BJ (cell line): ENCODE measurements at places on chromosomes 16 and 17. TPM values are rescaled to one million over a fixed set of nuclear protein-coding genes. Genes with fewer than 3 reads are reported as not detected.

DNA sequence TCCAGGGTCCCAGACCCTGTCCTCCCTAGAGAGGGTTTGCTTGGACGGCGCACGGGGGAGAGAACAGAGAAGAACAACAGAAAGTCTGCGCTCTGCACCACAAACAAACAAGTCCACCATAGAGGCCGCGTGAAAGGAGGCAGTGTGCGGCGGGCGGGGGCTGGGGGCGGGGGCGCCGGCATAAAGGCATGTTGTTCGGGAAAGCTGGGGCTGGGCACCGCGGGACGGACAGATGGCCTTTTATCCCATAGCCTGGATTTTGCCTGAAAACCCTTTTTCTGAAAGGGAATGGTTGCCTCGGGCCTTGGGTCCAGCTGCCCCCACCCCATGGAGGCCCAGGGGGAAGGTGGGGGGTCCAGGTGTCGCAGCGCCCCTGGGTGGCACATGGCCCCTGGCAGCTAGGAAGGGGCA, 26.0 kb downstream of the FA2H start:
- DNase-seq = no peak

- no peak for DNase-seq
Observed at GRCh38 chr17:62823111-62823893, 15.2 kb upstream of the MARCHF10 start.

- DNase-seq = no peak
Observed at GRCh38 chr17:37523715-37524219, 34.1 kb downstream of the DUSP14 start.

DNA sequence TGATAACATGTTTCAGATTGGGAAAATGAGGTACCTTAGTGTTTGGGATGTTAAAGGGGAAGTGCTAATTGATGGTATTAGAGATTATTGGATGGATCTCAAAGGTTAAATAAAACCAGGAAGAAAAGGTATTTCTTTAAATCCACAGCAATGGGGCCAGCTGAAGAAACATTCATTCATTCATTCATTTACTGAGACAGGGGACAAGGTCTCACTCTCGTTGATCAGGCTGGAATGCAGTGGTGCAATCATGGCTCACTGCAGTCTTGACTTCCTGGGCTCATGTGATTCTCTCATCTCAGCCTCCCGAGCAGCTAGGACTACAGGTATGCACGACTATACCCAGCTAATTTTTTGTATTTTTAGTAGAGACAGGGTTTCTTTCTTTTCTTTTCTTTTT, 19.8 kb downstream of the EARS2 start:
- no peak for DNase-seq

GRCh38 chr16:14608604-14609003, 21.5 kb downstream of the PARN start:
- DNase-seq = no peak

The PRR15L gene
- not detected in 2 replicates for polyA plus RNA-seq

The CIAO3 gene
- 16.1 and 23.1 TPM in 2 replicates for polyA plus RNA-seq

The TMED6 gene
- polyA plus RNA-seq = 0.13 TPM in 1 of 2 replicates, not detected in the other

The GNG13 gene
- polyA plus RNA-seq = not detected in 2 replicates
